GM12864 (cell line): ENCODE measurements at places on chromosomes 5 and 9.
A peak's percentile ranks its signal among the peaks of the same experiment; 100 is the strongest.

DNA sequence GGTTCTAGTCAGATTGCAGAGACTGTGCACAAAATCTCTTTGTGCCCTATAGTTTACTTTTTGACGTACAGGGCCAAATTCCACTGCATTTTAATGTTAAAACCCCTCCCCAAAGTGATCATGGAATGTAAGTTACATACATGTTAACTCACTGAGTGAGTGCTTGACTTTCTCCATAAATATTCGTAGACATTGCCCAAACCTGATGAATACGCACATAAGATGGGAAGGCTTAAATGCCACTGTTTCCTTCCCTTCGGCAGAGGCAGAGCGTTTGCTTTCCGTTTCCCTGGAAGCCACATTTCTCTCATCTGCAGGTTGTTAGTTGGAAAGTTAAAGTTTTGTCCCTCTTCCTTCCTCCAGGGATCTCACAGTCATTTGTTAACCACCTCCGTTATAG lies 286.2 kb downstream of the MCTP1 start:
- no peak for DNase-seq

GRCh38 chr9:91727316-91727861 lies 222.6 kb downstream of the ROR2 start:
- DNase-seq = no peak

DNA sequence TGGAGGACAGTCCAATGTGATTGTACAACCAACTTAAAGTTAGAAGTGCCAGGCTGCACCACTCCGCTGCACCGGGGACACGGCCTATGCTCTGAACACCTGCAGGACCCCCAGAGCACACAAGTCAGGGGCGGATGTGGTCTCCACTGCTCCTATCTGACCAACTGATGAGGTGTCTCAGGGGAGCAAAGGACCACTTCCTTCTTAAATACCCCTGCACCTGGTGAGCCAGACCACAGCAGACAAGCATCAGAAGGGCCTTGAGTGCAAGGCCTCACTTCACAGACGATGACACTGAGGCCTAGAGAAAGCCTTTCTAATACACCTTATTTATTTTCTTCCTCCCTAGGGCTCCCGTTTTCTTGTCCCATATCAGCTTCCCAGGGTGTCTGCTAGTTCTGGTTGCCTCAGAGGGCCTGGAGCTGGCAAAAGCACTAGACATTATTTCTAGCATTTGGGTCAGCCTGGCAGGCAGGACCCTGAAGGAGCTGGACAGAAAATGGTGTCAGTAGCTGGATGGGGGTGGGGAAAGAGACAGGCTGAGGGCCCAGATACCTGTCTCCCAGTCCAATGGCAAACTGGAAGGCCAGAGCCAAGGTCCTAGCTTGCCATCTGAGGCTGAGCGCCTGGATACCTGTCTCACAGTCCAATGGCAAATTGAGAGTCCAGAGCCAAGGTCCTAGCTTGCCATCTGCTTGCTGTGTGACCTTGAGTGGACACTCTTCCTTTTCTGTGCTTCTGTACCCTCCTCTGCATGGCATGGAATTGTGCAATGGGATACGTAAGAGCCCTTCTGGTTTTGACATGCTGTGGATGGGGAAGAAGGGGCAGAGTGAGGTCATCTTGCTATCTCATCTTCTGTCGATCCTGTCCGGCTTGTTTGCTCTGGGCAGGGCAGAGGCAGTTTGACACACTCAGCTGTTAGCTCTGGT lies 9.0 kb downstream of the CCDC69 start:
- peak; percentile 95 for DNase-seq

- DNase-seq = no peak
Observed at GRCh38 chr9:1319436-1319835, 269.3 kb downstream of the DMRT2 start.

DNA sequence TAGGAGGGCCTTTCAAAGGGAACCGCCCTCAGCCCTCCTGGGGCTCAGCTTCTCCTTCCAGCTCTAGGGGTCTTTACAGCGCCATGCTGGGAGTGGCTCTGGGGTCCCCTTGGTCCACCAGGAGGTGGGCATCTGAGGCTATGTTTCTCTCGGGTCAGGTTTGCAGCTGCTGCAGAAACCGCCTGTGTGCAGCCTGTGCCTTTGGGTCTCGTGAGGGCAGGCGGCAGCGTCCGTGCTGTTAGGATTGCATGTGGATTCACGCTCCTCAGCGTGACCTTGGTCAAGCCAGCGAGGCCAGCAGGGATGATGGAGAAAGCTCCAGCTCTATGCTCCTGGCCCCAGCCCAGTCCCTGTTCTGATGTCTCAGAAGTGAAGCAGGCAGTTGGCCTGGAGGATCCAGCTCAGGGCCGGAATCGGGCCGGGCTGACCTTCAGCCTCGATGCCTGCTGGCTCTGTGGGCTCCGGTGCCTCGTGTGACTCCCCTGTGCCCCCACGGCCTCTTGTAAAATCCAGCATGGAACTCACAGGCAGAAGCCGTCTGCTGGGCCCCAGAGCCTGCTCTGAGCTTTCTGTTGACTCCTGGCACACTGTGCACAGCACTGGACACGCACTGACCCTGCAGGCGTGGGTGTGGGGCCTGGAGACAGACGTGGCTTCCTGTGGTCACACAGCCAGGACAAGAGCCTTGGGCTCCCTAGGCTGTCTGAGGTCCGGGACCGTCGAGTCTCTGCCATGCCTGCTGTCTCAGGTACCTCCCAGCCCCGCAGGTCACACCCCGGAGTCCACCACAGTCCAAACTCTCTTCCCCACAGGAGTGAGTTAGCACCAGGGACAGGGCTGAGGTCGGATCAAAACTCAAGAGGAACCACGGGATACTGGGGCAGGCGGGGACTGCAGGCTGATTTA lies 54.3 kb downstream of the TRIP13 start:
- DNase-seq = no peak

DNA sequence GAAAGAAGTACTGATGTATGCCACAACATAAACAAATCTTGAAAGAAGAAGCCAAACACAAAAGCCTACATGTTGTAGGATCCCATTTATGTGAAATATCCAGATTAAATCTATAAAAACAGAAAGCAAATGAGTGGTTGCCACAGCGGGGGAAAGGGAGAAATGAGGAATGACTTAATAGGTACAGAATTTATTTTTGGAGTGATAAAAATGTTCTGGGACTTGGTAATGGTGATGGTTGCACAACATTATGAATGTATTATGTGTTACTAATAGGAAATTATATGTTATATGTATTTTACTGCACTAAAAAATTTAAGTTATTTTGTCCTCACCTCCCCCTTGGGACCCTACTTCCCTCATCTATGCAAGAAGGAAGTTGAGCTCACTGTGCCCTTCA lies 16.4 kb upstream of the TTC1 start:
- no peak for DNase-seq

DNA sequence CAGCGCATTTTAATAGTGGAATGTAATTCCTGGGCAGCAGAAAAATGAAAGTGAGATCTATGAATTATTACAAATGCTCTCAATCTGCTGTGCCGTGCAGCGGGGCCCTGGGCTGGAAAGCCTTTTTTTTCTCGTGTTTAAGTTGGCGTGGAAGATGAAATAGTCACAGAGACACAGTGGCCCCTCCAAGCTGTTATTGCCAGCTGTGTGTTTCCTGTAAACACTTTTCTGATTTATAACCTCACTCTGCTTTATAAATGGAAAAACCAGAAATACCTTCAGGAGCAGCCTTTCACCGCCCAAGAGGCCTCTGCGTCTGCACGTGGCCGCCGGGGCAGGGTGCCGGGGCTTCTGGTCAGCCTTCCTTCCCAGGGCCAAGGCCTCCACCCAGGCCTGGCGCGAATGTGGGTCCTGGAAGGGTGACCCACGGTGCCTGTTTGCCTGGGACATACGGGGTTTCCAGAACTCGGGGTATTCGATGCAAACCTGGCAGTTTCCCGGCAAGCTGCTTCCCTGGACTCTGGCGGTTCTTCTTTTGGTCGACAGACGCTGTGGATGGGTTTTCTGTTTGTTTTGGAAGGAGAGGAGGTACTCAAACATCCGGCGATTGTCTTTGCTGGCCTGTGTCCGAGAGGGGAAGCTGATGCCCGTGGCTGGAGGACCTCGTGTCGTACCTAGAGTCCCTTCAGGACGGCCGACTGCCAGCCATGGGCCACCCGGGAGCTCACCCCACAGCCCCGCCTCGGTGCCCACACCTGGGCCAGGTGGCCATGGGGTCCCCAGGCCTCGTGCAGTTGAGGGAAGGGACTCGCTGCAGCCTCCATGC lies 256.7 kb downstream of the PARP8 start:
- DNase-seq = no peak

DNA sequence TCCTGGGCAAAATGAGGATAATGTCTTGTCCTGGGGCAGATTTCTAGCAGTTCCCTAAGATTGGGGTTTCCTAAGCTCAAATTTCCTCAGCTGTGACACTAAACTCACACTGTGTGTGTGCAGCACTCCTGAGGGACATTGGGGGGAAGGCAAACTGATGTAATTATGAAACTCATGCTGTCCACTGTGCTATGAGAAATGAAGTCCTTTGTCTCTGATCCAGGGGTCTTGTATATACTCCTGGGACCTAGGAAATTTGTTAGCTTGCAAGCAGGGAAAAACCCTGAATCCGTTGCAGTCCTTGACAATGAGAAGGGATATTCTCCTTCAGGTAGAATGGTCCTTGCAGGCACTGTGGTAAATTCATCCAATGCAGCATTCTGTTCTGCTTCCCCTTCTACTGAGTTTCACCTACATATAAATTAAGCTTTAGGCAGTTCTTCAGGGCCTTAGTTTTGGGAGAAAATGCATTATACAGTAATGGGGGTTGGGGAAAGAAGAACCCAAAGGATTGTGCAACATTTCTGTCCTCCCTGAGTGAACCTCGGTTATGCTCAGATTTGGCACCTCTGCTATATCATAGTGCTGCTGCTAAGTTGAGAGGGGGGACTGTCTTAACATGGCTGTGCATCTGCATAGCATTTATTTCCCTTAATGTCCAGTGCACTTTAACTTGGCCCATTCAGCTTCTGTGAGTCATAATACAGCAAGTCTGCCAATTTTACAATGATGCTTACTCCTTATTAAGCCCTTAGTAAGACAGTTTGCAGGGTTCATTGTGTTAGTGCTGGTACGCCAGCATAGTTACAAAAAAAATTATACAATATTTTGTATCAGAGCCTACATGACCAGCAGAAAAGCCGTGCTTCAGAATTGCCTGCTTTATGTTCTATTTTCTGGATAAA lies 80.2 kb downstream of the PJA2 start:
- no peak for DNase-seq

- no peak for DNase-seq
Observed at GRCh38 chr9:133518706-133519449, 5.9 kb downstream of the MYMK start.

DNA sequence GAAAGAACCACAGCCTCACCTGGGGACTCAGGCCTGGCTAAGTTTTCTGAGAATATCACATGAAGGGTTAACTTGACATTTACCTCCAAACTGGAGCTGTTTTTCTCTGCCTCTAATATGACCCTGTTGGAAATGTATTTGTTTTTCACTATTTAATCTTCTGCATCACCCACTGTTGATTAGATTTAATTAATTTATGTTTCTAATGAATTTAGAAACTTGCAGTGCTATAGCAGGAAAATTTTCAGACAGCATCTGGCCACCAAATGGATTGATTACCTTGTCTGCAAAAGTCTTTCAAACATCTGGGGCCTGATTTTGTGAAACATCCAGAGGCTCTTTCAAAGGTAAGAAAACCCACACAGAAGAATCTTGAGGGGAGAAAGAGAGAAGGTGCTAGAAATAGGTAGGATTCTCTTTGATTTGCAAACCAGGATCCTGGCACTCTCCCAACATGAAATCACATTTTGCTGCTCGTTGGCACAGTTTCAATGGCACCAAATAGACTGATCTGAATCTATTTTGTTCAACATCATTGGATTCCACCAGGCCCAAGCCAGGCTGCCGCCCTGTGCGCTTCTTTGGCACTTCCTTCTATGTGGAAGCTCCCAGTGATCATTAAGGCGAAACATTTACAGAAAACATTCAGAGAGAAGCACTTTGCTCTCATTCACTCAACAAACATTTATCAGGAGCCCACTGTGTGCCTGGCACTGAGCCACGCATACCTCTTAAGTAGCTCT lies 157.3 kb downstream of the PPP2R2B start:
- no peak for DNase-seq

- DNase-seq = no peak
Observed at GRCh38 chr5:151491062-151491461, 43.7 kb downstream of the SLC36A1 start.

DNA sequence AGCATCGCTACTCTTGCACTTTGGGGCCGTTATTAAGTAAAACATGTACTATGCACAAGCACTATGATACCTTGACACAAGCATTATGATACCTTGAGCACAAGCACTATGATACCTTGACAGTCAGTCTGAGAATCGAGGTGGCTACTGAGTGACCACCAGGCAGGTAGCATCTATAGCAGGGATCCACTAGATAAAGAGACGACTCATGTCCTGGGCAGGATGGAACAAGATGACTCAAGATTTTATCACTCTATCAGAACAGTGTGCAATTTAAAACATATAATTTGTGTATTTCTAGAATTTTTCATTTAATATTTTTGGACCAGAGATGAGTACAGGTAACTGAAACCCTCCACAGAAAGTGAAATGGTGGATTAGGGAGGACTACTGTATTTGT lies 16.9 kb downstream of the CHSY3 start:
- DNase-seq = no peak

GRCh38 chr5:179403426-179404147 lies 58.3 kb upstream of the ADAMTS2 start:
- no peak for DNase-seq

DNA sequence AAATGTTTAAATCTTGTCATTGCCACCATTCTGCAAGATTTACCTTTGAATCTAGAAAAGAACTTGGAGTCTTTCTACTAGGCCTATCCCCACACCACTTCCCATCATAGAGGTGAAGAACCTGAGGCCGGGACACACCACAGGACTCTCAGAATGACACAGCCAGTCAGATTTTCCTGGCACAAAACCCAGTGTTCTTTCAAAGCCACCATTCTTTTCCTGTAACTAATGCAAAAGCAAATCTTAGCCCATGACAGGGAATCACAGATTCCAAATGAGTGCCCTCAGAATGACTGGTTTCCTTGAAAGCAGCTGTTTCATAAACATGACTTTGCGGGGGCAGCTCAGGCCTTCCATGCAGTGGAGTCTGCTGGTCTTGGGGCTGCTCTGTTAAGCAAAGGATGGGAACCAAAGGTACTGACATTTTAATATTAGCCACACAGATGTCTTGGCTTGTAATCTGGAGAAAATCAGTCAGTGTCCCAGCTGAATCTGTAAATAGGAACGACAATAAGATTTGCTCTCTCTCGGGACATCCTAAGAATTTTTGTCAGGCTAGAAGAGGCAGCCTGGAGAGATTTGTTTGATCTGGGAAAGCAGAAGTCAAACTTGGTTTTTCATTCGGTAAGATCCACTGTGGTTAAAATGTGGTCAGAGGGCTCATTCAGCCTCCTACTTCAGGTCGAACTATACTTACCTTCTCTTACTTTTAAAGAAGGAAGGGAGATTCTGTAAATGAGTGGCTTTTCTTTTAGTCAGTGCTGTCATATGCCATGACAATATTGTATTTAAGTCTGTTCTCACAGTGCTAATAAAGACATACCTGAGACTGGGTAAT lies 115.1 kb downstream of the PALM2AKAP2 start:
- DNase-seq = no peak

GRCh38 chr5:170484847-170485615 lies 18.8 kb upstream of the KCNIP1 start:
- DNase-seq = no peak

GRCh38 chr5:174155706-174156105 lies 110.2 kb downstream of the NSG2 start:
- no peak for DNase-seq

- DNase-seq = no peak
Observed at GRCh38 chr9:4237748-4238511, 61.9 kb downstream of the GLIS3 start.
